ENCODE measurements at places on chromosomes 2 and 18. TPM values are rescaled to one million over a fixed set of nuclear protein-coding genes. Genes with fewer than 3 reads are reported as not detected.

Gene AQP12B
- polyA plus RNA-seq: not detected

Gene CCL20
- polyA plus RNA-seq: 0.40 TPM

Gene CPLX4
- not detected for polyA plus RNA-seq

Gene WNT6
- 0.25 TPM for polyA plus RNA-seq

Gene ASPRV1
- polyA plus RNA-seq: 1.2 TPM

Gene TUBA4B
- polyA plus RNA-seq: not detected

Gene ZNF396
- polyA plus RNA-seq: 0.61 TPM
